Fibroblast of skin of abdomen (primary cell): ENCODE measurements at places on chromosomes 2 and 18.
A peak's percentile ranks its signal among the peaks of the same experiment; 100 is the strongest.

DNA sequence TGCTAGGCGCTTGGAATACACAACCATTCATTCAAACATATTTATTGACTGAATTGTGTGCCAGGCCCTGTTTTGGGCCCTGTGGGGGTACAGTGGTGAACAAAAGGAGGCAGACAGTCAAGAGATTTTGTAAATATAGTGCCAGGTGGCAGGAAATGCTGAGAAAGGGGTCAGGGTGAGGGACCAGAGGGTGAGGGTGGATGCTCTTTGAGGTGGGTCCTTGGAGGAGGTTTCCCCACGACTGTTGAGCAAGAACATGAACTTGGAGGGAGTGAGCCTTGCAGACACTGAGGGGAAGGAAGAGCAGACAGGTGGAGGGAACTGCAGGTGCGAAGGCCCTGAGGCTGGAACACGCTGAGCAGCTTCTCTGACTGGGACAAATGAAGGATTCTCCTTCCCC lies 40.7 kb downstream of the ODC1 start:
- DNase-seq: no peak

- no peak for DNase-seq
These were observed 103.3 kb downstream of the COL6A3 start for GRCh38 chr2:237310515-237311114.

DNA sequence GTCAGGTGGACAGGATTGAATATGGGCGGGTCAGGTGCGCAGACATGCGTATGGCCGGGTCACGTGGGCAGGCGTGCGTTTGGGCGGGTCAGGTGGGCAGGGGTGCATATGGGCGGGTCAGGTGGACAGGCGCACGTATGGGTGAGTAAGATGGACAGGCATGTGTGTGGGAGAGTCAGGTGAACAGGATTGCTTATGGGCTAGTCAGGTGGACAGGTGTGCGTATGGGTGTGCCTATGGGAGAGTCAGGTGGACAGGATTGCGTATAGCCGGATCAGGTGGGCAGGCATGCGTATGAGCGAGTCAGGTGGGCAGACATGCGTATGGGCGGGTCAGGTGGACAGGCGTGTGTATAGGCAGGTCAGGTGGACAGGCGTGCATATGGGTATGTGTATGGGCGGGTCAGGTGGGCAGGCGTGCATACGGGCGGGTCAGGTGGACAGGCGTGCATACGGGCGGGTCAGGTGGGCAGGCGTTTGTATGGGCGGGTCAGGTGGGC lies 30.3 kb upstream of the KLF11 start:
- DNase-seq: no peak

GRCh38 chr2:216724190-216724589 lies 28.8 kb upstream of the IGFBP5 start:
- DNase-seq: no peak

DNA sequence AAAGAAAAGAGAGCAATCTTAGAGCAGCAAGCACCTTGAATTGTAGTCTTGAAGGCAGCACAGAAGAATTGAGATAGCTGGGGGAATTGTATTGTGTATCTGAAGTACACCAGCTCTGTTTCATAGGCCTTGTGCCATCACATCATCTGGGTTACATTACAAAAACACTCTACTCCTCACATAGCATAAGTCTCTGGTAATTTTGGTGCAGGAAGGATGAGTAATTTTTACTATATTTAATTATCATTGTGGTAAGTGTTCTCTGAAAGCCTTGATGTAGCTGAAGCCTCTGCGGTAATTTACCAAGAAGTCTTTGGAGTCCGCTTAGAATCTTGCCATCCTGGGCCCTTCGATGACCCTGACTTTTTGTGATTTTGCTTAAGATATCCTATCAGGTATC lies 291.1 kb downstream of the ARHGAP15 start:
- DNase-seq: peak; percentile 54

GRCh38 chr2:49416252-49416651 lies 261.9 kb upstream of the FSHR start:
- DNase-seq: no peak

DNA sequence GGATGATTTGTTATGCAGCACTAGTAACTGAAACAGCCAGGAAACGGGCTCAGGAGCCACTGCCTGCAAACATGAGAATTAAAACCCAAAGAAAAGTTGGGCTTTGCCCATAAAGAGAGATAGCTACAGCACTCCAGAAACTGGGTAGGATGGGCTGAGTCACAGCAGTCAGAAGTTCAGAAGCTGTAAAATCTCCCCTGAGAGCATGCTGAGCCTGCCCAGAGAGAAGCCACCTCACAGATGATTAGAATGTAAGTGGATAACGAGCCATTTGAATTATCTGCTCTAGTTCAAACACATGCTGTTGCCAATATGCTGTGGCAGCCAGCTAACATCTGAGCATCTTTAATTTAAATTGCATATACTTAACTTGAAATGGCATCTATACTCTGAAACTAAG lies 388.1 kb upstream of the ACVR2A start:
- DNase-seq: no peak

DNA sequence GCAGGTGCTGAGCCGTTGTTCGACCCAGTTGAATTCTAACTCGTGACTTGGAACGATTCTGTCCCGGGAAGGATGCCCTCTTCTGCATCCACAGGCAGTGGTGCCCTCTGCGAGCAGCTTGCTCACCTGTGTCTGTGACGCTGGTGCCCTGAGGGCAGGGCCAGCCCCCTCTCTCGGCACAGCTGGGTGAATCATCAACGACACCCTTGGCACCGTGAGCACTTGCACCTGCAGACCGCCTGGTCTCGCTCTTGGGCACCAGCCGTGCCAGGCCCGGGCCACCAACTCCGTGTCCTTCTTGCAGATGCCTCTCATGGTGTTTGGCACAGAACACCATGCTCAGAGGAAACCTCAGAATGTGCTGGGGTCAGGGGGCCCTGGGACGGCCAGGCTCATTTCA lies 75.0 kb downstream of the SLC66A2 start:
- no peak for DNase-seq

DNA sequence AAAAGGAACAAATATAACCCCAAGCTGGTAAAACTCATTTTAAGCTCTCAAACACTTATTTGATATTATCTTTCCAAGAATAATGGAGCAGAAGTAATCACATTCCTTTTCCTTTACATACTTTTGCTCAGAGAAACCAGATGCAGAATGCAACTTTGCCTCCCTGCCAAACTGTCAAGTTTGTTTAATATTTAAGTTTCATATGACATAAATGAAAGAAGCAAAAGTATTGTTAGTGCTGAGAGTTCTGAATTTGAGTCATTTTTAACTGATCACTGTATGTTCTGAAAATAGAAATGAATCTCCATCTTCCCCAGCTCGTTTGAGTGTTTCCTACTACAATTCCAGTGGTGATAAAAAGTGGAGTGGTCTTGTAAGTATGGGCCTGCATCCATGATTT lies 423.4 kb downstream of the PID1 start:
- DNase-seq: peak; percentile 69

DNA sequence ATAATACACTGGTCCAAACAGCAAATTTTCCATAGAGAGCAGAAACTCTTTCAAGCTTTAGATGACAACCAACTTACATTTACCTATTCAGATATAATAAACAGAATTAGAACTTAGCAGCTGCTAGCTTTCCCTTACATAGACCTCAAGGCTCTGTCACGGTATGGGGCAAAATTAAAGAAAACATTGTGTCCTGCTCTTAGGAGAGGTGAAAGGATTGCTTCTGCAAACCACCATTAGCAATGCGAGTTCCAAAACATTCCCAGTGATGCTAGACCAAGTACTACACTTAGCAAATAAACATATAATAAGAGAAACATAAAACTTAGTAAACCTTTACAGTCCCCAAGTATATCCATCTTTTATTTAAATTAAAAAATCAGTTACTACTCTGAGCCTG lies 183.3 kb downstream of the CAMKMT start:
- no peak for DNase-seq

GRCh38 chr2:74867841-74868658 lies 34.1 kb downstream of the HK2 start:
- no peak for DNase-seq

- DNase-seq: no peak
These were observed 105.6 kb downstream of the SETBP1 start for GRCh38 chr18:44786257-44786656.

DNA sequence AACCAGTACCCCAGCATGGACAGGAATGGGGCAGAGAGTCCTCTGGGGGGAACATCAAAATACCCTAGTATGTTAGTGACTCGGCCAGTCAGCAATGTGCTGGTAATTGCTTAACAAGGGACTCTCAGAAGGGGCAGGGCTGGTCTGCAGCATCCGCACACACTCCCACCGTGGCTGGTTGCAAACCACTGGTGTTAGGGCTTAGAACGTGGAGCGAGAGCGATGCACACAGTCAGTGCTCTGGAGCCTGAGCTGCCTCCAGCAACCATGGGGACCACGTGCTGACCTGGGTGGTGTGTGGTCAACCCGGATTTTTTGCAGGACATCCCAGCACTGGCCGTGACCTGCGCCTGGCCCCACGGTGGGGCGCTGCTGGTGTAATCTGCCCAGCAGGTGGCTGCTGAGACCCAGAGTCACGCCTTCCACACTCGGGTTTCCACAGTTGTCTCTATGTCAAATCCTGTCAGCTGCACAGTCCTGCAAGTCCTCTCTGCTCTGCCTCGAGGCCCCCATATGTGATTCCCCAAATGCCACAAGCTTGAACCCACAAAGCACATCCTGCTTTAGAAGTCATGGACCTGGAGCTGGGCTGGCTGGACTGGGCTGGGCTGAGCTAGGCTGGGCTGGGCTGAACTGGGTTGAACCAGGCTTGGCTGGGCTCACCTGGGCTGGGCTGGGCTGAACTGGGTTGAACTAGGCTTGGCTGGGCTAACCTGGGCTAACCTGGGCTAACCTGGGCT lies 50.6 kb upstream of the GPC1 start:
- DNase-seq: no peak

- peak; percentile 81 for DNase-seq
These were observed 685.4 kb upstream of the NRXN1 start for GRCh38 chr2:51717312-51717711.

- DNase-seq: no peak
These were observed 19.8 kb downstream of the CCDC68 start for GRCh38 chr18:54939361-54939917.

DNA sequence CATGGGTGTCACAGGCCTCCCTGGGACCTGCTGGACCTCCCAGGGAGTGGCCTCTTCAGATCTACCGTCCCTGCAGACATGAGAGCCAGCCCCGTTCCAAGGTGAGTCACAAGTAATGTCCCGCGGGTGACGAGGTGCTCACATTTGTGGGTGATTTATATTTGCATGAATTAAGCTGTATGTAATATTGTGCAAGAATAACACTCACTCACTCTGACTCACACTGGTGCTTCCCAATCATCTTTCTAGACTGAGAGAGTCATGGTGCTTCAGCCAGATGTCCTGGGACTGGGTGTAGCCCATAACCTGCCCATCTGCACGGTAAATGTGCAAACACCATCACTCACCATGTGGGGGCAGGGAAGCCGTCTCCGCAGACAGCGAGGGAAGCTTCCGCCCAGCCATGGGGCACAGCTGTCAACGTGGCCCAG lies 347.5 kb upstream of the SALL3 start:
- DNase-seq: no peak

GRCh38 chr2:60413069-60413813 lies 140.2 kb downstream of the BCL11A start:
- DNase-seq: no peak

DNA sequence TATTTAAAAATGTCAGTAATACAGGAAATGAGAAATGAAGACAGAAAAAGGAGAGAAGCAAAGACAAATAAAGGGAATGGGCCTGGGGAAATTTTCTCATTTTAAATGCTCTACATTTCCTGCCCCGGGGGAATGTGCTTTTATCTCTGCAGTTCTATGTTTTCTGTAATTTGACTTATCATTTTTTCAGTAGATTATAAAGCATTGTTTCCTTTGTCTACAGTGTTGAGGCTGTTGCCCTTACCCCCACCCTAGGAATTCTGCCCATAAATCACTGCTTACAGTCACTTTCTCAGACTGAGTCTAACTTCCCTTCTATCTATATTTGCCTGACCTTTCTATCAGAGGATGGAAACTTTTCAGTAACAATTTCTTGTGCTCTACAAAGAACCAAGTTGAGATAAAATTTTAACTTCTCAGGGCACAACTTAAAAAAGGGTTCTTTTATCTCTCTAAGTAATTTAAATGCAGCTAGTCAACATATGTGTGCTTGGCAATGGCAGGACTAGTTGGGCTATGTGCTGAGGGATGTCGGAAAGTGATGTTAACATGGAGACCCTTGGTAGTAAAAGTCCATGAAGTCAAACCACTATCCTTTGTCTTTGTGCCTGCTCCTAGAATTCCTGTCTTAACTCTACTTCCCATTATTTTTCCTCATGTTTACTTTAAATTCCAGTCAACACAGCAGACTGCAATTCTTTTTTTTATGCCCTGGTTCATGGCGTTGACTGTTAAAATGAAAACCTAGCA lies 146.5 kb upstream of the MMADHC start:
- peak; percentile 70 for DNase-seq

DNA sequence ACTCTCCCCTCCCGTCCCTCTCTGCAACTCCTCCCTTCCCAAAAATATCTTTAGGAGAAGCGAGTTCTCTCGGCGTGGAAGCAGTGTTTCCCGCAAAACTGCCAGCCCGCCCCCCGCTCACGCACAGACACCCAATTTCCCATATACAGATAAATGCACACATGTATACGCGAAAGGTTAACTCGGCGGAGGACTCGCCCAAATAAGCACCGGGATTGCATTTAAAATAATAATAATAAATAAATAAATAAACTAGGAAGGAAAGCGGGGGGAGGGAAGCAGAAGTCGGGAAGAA lies 70.0 kb upstream of the PSMD14 start:
- no peak for DNase-seq

GRCh38 chr18:46939337-46939963 lies 22.0 kb downstream of the KATNAL2 start:
- DNase-seq: peak; percentile 82

DNA sequence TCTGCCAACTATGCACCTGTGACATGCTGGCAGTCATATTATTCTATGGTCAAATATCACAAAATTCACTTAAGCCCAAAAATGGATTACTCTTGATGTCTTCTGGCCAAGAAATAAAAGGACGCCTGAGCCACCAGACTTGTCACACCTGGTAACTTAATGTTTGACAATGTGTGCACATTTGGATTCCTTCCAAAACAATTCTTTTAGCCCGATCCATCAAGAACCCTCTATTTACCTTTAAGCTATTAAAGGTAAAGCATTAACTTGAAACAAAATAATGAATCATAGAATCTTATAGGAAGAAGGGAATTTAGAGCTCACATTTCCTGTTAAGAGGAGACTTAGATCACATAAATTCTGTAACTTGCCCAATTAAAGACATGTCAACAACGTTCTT lies 46.5 kb upstream of the NFU1 start:
- no peak for DNase-seq

DNA sequence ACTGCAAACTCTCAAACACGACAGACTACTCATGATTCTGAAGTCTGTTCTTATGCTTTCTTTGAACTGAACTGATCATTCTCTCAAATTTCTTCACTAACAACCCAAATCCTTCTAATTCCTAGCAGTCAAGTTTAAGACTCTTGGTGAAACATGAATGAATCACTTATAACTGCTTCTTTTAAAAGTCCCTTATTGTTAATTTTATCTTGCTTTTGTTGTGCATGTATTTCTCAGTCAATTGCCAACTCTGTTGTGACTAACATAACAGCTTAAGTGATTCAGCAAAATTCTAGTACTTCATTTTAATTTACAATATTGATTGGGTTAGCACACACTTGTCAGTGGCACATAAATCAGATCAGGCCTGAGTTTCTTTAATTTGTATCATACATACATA lies 357.0 kb upstream of the FSIP2 start:
- no peak for DNase-seq
